ENCODE measurements at places on chromosomes 7 and 10.

DNA sequence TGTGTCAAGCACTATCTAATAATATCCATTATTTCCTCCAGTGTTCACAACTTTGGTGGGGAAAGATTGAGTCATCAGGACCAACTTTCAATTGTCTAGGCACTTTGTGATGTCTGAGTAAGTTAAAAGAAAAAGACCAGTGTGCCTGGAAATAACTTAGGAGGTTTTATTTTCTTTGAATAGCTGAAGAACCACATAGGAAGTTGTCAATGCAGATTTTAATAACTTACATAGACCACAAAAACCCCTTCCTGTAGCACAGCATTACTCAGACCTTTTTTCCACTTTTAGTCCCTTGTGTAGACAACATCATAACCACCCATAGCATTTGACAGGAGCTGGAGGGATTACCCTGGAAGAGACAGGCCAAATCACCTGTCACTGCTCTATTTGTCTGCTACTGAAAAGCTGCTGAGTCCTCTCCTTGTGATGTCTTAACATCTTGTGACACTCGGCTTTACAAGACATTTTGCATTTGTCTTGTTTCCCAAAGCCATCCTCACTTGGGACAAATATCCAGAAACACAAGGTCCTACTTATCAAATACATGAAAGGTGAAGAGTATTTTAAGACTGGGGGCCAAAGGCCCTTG, 241.5 kb upstream of the PTER start:
- no peak for DNase-seq

- DNase-seq, result no peak
Measured at GRCh38 chr7:97732565-97733275, 834 bp downstream of the TAC1 start.

GRCh38 chr10:131854579-131855335, 46.1 kb upstream of the PPP2R2D start:
- DNase-seq, result no peak

DNA sequence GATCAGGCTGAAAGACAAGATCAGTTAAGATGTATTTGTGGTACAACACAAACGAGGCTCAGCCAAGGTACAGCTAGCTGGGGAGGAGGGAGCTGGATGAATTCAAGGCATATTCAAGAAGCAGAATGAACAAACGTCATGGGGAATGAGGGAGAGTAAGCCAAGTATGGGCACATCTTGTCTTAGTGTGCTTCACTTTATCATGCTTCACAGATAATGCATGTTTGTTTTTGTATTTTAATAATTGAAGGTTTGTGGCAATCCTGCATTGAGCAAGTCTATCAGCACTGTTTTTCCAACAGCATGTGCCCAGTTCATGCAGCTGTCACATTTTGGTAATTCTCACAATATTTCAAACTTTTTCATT, 135.4 kb downstream of the HIBADH start:
- DNase-seq, result no peak

- DNase-seq, result no peak
Measured at GRCh38 chr7:145488816-145489215, 627.8 kb upstream of the CNTNAP2 start.

- DNase-seq, result no peak
Measured at GRCh38 chr10:85026878-85027467, 698.6 kb downstream of the CCSER2 start.

GRCh38 chr10:103851261-103851660, 4.1 kb downstream of the SH3PXD2A start:
- DNase-seq, result no peak

- DNase-seq, result no peak
Measured at GRCh38 chr10:21813946-21814345, 189.6 kb downstream of the DNAJC1 start.

DNA sequence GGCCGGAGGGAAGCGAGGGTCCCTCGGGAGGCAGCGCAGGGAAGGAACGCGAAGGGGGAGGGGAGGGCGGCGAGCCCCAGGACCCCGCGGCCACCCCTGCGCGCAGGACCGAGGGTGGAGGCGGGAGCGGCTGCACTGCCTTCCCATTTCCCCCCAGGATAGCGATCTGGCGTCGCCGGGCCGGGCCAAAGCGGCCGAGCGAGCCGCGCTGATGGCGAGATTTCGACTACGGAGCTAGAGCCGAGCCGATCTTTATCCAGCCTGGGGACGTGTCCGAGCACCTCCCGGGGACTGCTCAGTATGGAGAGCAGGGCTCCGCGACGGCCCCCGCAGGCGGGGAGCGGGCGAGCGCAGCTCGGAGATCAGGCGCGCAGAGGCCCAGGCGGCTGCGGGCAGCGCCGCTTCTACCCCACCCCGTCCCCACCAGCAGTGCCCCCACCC, 590 bp upstream of the CRTAC1 start:
- no peak for DNase-seq

Measured in stimulated activated CD8-positive, alpha-beta memory T cell treated with anti-CD3 and anti-CD28 coated beads, Interleukin-12 subunit alpha, Interleukin-12 subunit beta, amount 100 ng/mL, for 4 hours (primary cell).